Astrocyte of the hippocampus (primary cell): ENCODE measurements at places on chromosomes 7 and 10.
A peak's percentile ranks its signal among the peaks of the same experiment; 100 is the strongest.

- DNase-seq = no peak
Observed at GRCh38 chr10:70651661-70652060, 20.6 kb upstream of the ADAMTS14 start.

DNA sequence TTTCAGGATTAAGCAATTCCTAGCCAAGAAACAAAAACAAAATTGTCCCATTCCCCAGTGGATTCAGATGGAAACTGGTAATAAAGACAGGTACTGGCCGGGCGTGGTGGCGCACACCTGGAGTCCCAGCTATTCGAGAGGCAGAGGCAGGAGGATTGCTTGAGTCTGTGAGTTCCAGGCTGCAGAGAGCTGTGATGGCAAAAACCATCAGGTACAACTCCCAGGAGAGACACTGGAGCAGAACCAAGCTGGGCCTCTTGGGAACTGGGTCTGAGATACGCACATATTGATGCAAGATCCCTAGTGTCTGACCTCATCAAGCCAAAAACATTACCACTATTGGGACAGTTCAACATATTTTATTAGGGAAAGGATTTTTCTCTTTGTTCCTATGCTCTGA lies 84.0 kb upstream of the ANLN start:
- DNase-seq = no peak

GRCh38 chr7:641269-641671 lies 85.2 kb upstream of the DNAAF5 start:
- DNase-seq = no peak

DNA sequence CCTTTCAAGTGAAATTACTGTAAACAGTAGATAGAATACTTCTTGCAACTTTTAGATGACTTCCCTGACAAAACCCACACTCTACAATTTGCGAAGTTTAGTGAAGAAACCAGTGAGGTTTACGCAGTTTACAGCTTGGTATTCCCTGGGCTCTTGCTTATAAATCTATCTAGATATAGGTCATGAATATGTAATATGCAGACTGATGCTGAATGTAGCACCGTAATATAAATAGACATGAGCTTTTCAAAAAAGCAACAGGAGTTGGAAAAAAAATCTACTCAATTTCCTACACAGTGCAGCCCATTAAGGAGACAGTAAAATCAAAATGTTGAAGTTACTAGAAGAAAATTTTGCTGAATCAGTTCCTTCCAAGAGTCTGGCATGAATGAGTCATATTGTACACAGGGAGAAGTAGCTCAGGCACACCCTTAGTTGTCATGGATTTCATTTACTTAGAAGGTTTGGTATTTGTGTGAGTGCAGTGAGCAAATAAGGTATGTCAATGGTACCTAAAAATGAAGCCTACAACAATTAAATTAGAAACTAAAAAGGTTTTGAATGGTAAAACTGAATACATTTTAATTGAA lies 67.7 kb upstream of the NEUROD6 start:
- peak; percentile 76 for DNase-seq

DNA sequence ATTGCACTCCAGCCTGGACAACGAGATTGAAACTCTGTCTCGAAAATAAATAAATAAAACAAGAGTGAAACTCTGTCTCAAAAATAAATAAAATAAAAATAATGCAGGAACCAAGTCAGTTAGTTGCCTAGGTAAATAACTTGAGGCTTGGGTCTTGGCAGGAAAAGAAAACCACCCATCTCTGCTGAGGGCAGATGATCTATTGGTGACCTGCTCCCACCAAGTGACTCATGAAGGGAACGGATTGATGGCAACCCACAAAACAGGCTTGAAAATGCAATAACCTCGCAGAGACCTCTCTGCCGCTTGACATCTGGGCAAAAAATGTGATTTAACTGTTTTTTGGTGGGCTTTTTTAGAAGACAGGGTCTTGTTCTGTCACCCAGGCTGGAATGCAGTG lies 86.6 kb downstream of the CALN1 start:
- DNase-seq = no peak

DNA sequence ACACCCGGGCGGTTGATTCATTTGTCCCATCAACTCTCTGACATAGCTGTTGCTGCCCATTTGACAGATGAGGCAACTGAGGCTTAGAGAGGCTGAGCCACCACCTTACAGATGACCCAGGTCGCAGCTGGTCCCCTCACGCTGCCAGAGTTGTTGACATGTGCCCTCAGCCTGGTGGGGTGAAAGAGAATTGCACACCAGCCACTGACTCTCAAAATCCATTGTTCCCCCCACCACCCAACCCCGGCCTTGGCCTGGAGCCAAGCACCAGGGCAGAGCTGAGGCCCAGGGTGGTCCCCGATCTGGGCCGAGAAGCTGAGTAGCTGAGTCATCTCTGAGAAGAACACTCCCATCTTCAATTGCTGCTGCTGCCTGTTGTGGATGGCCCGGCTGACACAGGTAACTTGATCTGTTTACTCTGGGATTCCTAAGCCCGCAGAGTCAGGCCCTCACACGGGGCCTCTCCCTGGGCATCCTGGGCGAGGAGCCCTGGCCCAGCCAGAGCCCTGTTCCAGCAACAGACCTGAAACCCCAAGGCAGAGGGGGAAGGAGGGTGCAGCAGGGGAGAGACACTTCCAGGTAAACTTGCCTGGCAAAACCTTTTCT lies 27.5 kb downstream of the PVRIG start:
- DNase-seq = peak; percentile 84

DNA sequence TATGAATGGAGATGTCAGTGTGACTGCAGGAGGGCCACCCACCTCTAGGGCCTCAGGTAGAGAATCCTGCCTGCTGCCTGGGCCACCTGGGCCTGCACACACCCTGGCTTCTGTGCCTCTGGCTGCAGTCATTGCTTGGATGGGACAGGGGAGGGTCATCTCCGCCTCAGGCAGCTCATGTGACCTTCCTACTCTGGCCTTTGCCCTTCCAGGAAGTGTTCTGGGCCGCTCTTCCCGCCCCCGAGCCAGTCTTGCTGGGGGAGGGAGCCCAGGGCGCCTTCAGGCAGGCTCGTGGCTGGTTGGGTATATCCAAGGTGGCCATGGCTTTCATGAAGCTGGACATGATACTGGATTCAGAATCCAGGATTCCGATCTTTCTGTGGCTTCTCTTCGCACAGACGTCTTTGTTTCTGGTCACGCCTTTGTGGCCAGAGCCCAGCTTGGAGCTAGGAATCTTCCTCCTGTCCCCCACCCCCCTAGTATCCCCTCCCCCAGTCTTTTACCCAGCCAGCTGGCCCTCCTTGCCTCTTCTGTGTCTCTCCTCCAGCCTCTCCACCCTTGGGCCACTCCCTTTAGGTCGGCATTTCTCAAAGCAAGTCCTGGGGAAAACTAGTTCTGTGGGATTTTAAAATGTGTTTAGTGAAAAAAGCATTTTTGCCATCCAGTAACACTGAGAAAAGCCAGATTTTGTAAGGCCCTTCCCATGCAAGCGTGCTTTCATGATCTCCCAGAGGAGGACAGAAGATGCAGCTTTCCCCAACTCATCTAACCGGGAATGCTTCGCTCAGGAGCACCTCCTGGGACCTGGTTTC lies 119.6 kb downstream of the ZMIZ1 start:
- DNase-seq = no peak

GRCh38 chr7:3760651-3761050 lies 459.6 kb downstream of the SDK1 start:
- no peak for DNase-seq

DNA sequence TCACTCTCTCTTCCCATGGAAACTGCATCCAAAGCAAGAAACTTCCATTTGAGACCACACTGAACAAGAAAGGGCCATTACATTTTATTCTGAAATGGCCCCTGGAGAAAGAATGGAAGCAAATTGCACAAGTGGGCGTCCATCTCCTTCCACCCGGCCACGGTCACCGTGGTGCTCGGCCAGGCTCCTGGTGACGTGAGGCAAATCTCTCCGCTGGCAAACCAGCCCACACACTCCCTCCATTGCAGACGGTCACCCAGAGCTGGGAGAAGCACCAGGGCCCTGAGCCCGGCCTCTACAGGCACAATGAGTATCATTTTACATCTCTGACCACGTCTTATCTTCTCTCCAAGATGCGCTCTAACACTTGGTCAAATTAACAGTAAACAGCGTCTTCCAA lies 126.1 kb upstream of the FAM20C start:
- DNase-seq = no peak

GRCh38 chr10:71878327-71879034 lies 27.4 kb upstream of the PSAP start:
- DNase-seq = no peak

GRCh38 chr7:22109761-22110160 lies 164.1 kb upstream of the CDCA7L start:
- DNase-seq = peak; percentile 42

GRCh38 chr10:128028508-128029289 lies 97.5 kb downstream of the MKI67 start:
- DNase-seq = no peak

GRCh38 chr10:2681891-2682290 lies 385.5 kb upstream of the PFKP start:
- DNase-seq = peak; percentile 2

GRCh38 chr7:84813376-84813775 lies 373.5 kb downstream of the SEMA3D start:
- DNase-seq = no peak

- peak; percentile 32 for DNase-seq
Observed at GRCh38 chr10:59435707-59436106, 73.4 kb upstream of the FAM13C start.

DNA sequence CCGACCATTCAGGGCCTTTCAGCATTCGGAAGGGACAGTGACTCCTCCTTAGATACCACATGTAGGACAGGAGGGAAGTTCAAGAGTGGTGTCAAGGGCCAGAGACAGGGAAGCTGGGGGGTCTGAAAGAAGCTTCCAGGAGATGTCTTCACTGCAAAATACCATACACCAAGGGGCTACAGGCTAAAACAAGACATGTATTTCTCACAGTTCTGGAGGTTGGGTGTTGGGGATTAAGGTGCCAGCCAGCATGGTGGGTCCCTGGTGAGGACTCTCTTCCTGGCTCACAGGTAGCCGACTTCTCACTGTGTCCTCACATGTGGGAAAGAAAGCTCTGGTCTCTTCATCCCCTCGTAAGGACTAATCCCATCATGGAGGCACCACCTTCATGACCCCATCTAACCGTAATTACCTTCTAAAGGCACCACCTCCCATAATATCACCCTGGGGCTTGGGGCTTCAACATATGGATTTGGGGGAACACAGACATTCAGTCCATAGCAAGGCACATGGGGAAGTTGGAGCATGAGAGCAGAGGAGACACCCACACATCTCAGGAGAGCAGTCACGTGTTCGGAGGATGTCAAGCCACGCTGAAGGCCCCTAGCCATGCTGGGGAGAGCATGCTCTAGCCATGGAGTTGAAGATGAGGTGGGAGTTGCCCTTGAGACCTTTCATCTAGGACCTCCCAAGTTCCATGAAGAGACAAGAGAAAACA lies 73.9 kb upstream of the GDF10 start:
- no peak for DNase-seq

DNA sequence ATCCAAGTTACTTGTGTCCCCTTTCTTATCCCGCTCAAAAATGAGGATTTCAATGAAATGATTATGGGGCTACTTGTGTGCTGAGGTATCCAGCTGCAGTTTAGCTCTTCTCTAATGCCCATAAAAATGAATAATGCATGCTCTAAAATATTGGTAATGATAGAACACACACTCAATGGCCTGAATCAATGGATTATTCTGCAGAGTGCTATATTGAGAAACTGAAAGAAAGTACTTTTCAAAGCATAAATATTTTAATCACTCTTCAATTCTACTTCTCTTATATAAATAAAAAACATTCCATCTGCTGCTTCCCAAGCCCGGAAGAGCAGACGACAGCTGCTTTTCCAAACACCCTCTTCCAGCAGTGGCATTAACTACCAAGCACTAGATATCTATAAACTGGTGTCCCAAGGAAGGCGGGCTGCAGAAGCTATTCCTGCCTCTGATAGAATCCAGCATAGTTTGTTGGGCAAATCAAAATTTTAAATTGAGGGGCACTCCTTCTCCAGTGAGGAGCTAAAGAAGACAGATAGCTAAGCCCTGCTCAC lies 284.9 kb upstream of the AOAH start:
- DNase-seq = no peak

DNA sequence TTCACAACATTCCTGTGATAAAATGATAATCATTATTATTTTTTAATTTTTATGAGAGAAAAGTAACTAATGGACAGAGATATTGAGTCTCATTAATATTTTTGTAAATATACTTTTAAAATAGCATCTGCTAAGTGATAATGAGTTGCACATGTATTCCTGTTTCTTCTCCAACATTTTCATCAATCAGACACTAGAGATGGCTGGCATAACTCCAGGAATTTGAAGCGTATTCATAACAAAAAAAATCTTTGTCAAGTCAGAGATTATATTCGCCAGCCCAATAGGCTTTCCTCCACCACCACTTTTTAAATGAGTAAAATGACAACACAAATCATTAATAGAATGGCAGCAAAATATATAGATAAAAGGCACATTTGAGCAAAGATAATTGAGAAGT lies 524.0 kb upstream of the KCND2 start:
- no peak for DNase-seq

- DNase-seq = no peak
Observed at GRCh38 chr7:70212281-70212680, 614.0 kb downstream of the AUTS2 start.

DNA sequence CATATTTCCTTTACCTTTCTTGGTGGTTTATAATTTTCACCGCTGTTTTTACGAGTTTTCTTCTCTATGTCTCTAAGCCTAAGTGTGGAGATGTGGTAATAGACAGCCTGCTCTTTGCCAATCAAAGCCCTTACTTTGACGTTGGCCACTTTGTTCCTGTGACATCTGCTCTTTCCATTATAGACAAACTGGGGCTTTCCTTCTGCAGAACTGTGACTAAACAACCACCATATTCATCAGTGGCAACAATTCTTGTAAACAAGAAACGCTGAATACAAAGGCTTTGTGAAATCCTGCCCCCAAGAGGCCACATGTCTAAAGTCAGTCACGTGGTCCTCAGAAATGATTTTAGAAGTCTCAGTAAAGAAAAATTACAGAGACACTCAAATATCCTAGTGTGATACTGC lies 59.6 kb upstream of the CAPZA2 start:
- DNase-seq = peak; percentile 83

GRCh38 chr10:61175316-61175715 lies 231.3 kb upstream of the RHOBTB1 start:
- no peak for DNase-seq

- no peak for DNase-seq
Observed at GRCh38 chr10:99841746-99842145, 59.3 kb downstream of the ABCC2 start.

GRCh38 chr7:66236713-66237303 lies 31.7 kb downstream of the TPST1 start:
- DNase-seq = no peak

DNA sequence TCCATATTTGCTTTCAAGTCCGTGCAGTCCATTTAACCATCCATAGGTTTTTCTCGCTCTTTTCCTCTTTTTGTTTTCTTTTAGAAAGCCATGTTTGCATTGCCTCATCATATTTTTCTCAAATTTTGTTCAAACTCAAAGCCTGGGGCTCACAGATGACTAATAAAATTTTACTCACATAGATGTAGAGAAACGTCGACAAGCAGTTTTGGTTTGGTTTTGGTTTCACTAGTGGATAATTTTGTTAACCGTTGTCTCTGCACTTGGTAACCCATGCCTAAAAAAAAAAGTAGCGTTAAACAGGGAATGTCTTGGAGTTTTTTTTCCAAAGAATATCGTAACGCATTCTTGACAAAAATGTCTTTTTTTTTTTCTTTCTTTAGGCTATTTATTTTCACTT lies 344.2 kb upstream of the GALNT17 start:
- no peak for DNase-seq
